Activated CD4-positive, alpha-beta T cell treated with anti-CD3 and anti-CD28 coated beads for 36 hours (primary cell): ENCODE measurements at places on chromosomes 4 and X.

GRCh38 chr4:82745173-82745842 is 53.3 kb downstream of the SCD5 start:
- DNase-seq, result no peak

- no peak for DNase-seq
Observed at GRCh38 chr4:88735564-88735963, 37.9 kb upstream of the NAP1L5 start.

GRCh38 chr4:76074993-76075600 is 588 bp downstream of the ART3 start:
- DNase-seq, result no peak

DNA sequence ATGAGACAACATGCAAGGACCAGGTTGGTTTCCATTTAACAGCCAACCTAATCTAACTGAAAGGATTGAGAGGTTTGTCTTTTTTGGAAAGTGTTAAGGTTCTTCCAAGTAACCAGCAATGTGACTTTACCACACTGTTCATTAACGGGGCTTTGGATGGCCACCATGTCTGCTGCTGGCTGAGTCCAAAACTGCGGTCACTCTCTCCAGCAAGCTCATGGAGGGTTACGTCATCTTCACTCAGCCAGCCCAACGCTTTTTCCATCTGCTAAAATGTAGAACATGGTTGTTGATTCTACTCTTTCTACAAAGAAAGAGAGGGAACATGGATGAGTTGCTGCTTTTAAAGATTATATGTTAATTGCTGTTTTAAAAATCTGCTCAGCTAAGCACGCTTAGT is 11.0 kb downstream of the PKD2 start:
- DNase-seq, result no peak

DNA sequence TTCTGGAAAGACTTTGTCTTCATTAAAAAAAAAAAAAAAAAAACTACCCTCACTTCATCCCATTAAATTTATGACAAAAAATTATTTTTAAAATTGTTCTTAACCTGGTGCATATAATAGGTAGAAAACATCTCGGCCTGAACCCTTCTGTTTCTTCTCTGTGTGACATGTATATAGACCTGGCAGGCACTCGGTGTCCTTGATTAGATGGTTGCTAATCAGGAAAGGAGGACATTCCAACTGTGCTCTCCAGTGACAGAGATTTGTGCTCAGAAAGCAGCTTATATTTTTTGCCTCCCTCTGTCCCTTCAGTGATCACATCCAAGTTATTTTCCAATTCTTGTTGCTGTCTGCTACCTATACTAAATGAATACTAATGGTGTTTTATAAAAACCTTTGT is 355.6 kb downstream of the CBLL2 start:
- DNase-seq, result no peak

- no peak for DNase-seq
Observed at GRCh38 chr4:7894677-7895181, 44.9 kb downstream of the AFAP1 start.

DNA sequence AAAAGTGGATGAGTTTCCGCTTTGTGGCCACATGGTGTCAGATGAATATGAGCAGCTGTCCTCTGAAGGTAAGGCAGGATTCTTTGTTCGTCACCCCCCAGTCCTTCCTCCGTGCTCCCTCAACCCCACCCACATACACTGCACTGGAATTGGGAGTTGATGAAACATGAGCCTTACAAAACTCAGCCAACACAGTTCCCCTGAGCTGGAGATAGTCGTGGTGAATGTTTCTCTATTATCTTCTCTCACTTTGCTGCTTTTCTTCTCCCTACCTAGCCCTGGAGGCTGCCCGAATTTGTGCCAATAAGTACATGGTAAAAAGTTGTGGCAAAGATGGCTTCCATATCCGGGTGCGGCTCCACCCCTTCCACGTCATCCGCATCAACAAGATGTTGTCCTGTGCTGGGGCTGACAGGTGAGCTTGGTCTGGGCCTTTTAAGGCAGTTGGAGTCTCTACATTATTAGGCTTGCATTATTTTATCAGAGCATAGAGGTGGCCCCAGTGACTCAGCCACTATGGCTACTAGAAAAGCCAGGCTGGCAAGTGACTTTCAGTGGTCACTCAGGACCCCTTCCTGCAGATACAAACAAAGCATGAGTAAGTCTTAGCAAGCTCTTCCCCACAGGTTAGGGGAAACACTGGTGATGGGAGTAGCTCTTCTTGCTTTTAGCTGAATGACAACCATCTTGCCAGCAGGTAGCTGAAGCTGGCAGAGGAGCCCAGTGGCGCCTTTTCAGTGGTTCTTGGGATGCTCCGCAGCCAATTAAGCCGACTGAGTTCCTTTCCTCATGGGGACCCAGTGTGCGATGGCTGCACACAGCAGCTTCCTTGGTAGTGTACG is 1.6 kb downstream of the RPL10 start:
- peak; percentile 50 for DNase-seq

GRCh38 chr4:131650951-131651350 is 1498.1 kb upstream of the PCDH10 start:
- no peak for DNase-seq

GRCh38 chr4:12050357-12050756 is 621.7 kb upstream of the HS3ST1 start:
- DNase-seq, result no peak

- no peak for DNase-seq
Observed at GRCh38 chr4:32268863-32269262, 1548.7 kb downstream of the PCDH7 start.

DNA sequence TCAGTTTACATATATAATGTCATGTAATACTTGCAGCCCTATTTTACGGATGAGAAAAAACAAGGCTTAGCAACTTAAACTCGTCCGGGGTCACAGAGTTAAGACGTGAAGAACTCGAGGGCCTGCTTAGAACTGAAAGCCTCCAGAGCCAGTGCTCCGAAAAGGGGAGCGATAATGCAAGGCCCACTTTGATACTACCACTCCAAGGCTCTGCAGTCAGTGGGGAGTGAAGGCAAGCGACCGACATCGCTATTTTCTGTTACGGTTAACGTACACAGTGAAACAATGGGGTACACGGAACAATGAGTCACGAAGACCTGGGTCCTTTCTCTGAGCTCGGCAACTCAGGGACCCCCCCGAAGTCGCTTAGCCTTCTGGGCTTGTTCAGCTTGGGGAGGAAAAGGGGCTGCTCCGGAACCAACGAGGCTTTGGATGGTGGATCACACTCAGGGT is 965 bp downstream of the PPA2 start:
- DNase-seq, result no peak

DNA sequence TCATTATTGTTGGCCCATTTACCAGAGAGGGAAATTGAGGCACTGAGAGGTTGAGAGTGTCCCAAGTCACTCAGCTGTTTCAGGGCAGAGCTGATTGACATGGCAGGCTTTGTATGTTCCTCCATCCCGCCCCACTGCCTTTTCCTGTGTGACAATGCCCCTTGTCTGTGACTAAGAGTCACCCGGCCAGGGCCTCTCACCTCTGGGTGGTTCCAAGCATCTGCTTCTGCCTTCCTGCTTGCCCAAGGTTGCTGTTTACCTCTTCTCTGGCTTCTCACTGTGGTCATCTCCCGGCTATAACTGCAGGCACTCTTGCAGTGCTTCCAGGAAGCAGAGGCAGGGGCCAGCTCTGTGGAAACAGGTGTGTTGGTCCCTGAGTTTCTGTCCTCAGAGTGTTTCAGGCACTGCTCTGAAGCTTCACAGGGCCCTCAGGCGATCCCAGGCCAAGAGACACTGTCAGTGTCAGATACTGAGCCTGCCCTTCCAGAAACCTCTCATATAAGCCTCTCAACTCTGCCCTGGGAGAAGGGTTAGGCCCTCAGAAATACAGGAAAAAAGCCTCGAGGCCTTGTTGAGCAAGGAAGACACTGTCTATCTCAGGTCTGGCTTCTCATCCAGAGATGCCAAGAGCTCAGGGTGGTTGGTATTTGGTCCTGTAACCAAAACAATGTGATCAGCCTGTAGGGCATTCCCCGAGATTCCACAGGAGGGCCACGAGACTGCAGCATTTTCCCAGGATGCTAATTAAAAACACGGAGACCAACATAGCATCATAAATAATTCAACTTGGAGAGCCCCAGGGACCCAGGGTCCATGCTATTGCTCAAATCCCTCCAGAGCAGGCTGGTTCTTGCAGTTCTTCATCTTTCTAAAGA is 42.0 kb upstream of the PROM1 start:
- DNase-seq, result peak; percentile 20
